WTC11 (cell line): ENCODE measurements at places on chromosomes 3 and 15. TPM values are rescaled to one million over a fixed set of nuclear protein-coding genes. Genes with fewer than 3 reads are reported as not detected.

DNA sequence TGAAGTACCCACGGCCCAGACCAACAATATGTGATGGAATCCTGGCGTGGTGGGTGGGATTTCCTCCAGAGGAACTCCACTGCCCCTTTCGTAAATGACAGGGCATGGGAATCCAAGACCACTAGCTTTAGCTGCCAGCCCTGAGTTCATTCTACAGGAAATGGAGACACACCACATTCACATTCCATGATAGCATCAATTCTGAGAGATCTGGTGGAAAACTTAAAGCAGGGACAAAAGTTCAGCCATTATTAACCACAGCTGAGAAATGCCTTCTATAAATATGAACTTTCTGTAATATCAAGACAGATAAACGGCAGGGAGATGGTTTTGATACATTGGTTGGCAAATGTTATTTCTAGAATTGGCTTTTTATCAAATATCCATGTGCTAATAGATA, 98.2 kb downstream of the FBN1 start:
- DNase-seq: no peak

DNA sequence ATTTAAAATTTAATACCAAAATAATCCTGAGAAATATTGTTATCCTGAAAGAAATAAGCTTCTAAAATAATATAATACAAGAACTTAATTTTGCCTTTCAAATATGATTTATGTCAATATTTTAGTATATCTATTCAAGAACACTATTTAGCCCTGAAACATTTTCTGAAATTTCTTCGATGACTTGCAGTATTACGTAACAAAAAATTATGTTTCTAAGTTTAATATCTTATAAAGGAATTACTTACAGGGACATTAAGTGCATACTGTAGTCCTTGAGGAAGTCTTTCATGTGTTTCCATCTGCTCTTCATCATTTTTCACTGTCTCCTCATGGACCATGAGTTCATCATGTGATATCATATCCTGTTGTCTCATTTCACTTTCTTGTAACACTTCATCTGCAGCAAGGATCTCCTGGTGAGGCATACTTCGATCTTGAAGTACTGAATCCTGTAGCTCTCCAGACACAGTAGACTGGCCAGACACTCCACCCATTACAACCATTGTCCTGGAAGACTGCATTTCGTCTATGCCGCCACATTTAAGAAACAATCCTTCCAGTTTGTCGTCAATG, 62.0 kb downstream of the ZNF148 start:
- DNase-seq: no peak

- DNase-seq: no peak
Measured at GRCh38 chr15:101600035-101600434, 52.1 kb downstream of the TM2D3 start.

The HCLS1 gene
- 1.9 to 2.7 TPM (median 2.6 TPM) in 3 replicates for total RNA-seq

The FGF12 gene
- 8.0 to 13.5 TPM (median 11.0 TPM) in 3 replicates for total RNA-seq
